Suppressor macrophage treated with lipopolysaccharide for 4 hours (primary cell): ENCODE measurements at places on chromosomes 13 and 19.

- no peak for DNase-seq
These were observed 234.6 kb downstream of the FGF9 start for GRCh38 chr13:21905486-21905885.

- DNase-seq: peak; percentile 53
These were observed 2.8 kb upstream of the ARL11 start for GRCh38 chr13:49625392-49626079.

DNA sequence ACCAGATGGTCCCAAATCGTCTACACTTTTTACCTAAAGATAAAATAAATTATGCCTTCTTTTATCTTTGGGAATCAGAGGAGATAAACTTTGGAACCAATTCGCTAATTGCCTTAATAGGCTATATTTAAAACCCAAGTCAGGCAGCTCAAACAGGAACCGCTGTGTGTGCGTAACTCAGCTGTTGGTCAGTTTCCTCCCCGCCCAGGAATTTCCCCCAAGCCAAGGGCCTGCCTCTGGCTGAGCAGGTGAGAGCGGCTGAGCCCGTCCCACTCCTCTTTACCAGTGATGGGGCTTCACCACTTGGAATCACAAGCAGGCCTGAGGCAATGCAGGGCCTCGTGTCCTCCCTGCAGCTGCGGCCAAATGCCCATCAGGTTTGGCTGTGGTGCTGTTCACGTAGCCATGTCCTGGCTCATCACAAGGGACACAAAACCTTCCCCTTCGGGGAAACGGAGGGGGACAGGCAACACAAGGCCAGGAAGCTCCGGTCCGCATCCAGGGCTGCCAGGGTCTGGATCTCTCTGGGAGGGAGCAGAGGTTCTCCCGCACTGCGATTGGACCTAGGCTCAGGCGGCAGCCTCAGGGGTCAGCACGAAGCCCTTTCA, 503 bp upstream of the SLC7A9 start:
- no peak for DNase-seq

- no peak for DNase-seq
These were observed 4.7 kb downstream of the IFT88 start for GRCh38 chr13:20571676-20572075.

- DNase-seq: no peak
These were observed 47.0 kb downstream of the USP12 start for GRCh38 chr13:27124571-27124970.

DNA sequence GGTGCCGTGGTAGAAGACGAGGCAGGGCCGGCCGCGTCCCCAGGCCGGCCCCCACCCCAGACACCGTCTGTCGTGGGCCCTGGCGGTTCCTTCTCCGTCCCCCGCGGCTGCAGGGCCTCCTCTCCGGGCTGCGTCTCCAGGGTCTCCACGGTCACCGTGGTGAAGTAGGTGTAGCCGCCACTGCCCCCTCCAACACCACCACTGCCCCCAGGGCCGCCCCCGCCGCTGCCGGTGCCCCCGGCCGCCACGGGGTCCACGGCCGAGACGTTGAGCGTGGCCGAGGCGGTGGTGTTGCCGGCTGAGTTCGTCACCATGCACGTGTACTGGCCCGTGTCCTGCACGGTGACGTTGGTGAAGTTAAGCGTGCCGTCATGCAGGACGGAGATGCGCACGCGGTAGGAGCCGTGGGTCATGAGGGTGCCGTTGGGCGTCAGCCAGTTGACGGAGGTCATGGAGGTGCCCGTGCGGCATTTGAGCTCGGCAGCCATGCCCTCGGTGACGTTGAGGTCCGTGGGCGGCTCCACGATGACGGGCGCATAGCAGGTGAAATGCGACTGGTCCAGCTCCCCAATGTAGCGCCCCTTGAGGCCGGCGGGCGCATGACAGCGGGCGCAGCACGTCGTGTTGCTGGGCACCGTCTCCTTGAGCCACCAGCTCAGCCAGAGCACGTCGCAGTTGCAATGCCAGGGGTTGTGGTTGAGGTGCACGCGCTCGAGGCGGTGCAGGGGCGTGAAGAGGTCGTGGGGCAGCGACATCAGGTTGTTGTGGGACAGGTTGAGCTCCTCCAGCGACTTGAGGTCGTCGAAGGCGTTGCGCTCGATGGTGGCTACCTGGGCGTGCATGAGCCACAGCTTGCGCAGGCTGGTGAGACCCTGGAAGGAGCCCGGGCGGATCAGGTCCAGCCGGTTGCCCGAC, 4.6 kb upstream of the ASPDH start:
- no peak for DNase-seq

- DNase-seq: no peak
These were observed 437 bp downstream of the SUCLA2 start for GRCh38 chr13:48000559-48001113.

- peak; percentile 43 for DNase-seq
These were observed 16.1 kb upstream of the TNFSF14 start for GRCh38 chr19:6685962-6686627.

DNA sequence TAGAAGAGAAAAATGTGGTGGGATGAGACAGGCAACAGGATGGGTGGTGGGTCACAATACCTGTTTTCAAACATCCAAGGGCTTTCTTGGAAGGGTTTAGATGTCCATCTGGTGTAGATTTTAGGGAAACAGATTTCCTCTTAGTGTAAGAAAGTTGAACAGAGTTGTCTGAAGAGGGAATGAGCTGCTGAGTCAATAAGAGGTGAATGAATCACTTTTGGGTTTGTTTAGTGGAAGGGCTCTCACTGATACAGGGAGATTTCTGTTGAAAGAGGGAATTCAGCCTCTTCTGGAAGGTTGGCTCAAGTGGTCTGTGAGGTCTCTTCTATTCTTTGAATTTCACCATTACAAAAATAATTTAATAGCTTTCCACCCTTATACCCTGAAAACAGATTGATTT, 54.6 kb downstream of the LACC1 start:
- no peak for DNase-seq

GRCh38 chr19:2691951-2692350, 10.5 kb downstream of the GNG7 start:
- DNase-seq: no peak

DNA sequence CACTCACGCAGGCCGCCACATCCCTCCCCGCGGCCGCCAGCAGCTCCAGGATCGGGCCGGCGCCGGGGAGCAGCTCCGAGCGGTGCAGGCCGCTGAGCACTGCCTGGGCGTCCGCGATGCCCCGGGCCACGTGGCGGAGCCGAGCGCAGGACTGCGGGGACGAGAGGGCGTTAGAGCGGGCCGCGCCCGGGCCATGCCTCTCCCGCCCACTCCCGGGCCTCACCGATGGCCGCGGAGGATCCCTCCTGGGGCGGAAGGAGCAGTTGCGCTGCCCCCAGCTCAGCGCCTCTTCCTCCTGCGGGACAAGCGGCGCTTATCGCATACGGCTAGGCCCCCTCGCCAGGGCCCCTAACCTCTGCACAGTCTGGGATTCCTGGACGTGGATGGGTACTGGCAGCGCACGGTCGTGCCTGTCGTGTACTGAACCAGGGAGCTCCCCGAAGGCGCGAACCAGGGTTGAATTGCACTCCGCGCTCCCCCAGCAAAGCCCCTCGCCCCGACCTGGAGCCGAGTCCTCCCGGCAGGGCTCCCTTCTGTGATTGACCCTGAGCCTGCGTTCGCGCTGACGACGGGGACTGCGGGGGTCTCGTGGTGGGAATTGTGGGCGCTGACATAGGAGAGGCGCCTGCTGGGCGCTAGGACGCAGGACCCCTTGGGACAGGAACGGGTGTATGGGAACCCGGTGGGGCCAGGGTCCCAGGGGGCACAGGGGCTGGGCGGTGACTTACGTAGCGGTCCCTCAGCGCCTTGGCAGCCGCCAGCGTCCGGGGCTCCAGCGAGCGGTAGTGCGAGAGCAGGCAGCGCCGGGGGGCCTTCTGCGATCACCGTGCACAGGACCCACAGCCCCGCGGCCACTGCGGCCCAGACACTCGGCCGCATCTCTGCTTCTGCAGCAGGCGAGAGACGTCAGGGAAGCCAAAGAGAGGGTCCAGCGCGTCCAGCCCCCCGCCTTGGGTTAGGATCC, 673 bp downstream of the IFNL4 start:
- no peak for DNase-seq

DNA sequence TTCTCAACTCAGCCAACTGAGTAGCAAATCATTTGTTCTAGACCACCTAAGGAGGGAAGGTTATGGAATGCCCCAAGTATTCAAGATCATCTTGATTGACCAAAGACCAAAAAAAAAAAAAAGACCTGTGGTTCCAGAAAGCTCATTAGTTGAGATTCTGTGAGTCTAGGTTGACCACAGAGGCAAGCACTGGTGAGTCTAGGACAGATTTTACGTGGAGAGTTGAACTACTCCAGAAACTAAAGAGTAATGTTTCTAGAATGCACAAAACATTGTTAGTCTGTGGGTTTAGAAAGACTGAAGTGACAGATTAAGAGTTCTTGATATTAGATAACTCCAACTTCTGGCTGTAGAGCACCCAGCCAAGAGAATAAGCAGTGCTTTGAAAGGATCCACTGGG, 4.0 kb upstream of the CYTH2 start:
- no peak for DNase-seq

GRCh38 chr19:15869873-15870272, 28.0 kb downstream of the CYP4F2 start:
- DNase-seq: no peak

DNA sequence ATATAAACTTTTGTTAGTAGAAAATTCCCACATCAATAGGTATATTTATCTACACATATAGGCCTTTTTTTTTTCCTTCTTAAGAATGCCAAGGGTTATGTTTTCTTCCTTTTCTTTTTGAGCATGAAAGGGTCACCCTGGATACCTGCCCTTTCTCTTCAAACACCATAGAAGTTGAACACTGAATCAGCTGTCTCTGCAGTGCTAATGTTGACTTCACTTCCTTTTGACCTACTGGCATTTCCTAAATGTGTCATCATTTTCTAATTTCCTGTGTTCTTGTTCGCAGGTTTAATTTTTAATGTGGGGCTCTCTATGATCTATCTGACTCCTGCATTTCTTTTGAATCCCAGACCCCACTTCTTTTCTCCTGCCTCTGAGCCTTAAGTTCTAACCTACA, 532.0 kb downstream of the GPC6 start:
- no peak for DNase-seq

DNA sequence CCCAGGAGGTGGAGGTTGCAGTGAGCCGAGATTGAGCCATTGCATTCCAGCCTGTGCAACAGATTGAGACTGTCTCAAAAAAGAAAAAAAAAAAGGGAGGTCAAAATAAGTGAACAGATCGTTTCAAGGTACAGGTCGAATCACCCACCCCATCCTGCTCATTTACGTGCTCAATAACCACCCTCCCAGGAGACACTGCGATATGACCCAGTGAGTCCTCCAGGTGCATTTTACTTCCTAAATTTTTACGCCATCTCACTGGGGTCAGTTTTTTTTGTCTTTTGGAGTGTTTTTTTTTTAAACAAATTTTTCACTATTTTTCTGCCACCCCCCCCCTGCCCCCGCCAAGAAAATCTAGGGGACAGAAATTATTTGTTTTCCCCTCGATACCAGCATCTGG, 68.1 kb downstream of the ZNF486 start:
- DNase-seq: no peak

- DNase-seq: no peak
These were observed 9.4 kb upstream of the SPC24 start for GRCh38 chr19:11164879-11165406.

GRCh38 chr19:33393286-33394005, 19.9 kb downstream of the CEBPG start:
- DNase-seq: no peak

DNA sequence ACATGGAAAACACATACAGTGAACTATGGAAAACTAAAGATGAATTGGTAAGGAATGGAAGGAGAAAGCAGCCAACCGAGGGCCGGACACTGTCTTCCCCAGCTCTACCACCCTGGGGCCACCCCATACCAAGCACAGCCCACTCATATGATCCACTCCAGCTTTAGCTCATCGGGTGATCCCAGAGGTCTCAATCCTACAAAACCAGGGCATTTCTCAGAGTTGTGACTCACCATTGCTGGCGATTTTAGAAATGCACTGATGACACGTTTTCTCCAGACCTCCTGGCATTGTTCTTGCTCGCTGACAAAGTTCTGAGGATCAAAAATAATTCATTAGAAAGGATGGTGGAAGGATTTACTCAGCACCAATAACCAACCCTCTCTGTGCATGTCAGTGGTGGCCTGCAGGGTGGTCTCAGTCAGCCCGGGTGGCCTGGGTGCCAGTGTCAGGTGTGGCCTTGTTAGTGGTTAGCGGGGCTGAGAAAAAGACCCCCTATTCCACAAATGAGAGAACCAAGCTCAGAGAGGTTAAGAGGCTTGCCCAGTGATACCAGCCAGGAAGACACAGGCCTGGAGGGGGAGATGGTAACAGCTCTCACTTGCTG, 6.6 kb downstream of the TMEM272 start:
- no peak for DNase-seq

- no peak for DNase-seq
These were observed 7.5 kb downstream of the PLAUR start for GRCh38 chr19:43662487-43662886.
